ENCODE measurements at places on chromosomes 11 and 22.

GRCh38 chr11:27485930-27486773 is 13.6 kb upstream of the LGR4 start:
- peak; percentile 72 for DNase-seq

DNA sequence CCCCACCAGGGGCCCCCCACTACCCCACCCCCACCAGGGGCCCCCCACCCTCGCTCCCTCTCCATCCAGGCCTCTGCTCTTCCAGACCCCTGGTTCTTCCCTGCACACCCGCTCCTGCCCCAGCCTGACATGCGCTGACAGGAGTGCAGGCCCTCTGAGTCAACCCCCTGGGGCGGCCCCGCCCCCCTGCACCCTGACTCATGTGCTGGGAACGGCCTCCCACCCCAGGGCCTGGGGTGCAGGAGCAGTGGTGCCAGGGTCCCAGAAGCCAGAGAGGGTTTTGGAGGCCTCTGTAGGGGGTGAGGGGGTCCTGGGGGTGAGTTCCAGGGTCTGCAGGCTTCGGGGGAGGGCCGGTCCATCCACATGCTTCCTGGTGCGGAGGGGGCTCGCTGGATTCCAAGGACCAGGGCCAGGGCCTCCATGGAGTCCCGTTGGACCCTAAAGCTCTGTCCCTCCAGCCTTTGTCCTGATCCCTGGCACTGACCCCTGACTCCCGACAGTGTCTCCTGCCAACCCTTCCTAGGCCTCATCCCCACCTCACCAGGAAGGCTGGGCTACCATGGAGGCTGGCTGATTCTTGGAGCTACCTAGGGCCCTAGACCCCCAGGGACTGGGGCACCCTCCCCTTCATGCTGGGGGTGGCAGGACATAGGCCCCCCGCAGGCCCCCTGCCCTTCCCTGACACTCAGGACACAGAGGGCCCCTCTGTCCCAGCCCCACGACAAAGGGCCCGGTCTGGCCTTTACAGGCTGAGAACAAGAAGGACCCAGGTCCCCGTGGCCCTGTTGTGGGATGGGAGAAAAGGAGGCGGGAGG is 583 bp upstream of the PKP3 start:
- no peak for DNase-seq

GRCh38 chr11:69088676-69089146 is 40.0 kb downstream of the TPCN2 start:
- peak; percentile 61 for DNase-seq

- no peak for DNase-seq
Observed at GRCh38 chr11:102244681-102245409, 72.4 kb upstream of the BIRC3 start.

DNA sequence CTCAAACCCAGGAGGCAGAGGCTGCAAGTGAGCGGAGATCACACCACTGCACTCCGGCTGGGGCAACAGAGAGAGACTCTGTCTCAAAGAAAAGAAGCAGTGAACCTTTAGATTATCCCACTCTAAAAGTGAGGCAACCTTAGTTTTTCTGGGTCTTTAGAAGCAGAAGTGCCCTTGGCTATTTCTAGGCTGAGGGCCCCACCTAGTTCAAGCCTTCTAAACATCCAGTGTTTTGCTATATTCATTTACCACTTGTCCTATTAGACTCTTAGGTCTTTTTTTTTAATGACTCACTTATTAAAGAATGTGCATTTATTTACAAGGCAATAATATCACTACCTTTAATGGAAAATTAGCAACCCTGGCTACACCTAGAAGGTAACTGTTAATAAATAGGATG is 16.7 kb upstream of the EHF start:
- DNase-seq: no peak

DNA sequence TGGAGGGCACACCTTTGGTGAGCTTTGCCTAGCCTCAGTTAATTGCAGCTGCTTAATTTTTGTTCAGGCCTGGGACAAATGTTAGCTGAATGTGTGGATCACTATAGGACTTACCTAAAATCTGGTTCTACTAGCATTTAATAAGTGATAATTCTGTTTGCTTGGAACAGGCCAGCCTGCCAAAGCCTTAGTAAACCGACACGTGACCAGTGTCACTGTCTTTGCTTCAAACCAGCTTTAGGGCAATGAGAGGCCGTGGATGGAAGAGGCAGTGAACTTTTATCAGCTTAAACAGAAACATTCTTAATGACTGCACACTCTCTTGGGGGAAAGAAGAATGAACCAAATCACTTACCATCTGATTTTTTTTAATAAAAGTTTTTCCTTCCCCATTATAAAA is 10.8 kb downstream of the PARVA start:
- no peak for DNase-seq

GRCh38 chr11:24637520-24637919 is 140.7 kb downstream of the LUZP2 start:
- DNase-seq: no peak

DNA sequence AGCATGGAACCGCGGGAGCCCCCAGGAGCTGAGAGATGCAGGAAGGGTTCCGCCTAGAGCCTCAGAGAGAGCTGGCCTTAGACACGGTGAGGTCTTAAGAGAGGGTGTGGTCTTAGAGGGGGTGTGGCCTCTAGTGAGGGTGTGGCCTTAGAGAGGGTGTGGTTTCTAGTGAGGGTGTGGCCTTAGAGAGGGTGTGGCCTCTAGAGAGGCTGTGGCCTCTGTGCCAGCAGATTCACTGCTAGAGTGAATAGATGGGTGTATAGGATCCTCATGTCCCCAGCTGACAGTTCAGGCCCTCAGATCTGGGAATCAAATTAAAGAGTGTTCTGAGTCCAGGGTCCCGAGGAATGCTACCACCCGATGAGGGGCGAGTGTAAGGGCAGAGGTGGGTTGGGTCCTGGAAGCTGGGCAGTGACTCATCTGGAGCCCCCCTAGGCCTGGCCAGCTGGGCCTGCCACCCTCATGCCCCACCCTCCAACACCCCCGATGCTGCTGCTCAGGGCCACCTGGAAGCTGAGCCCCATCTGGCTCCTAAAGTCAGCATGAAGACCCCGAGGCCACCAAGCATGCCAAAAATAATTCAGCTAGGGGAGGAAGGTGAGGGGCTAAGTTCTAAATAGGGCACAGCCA is 49.5 kb downstream of the IGF2 start:
- no peak for DNase-seq

GRCh38 chr11:134515081-134515960 is 103.3 kb upstream of the B3GAT1 start:
- no peak for DNase-seq

Measured in CD4-positive, alpha-beta T cell treated with Interleukin-2 at 100 ng/mL for 4 hours (primary cell).